Spinal cord (tissue), 10 donors: ENCODE measurements at places on chromosomes 5 and 9. TPM values are rescaled to one million over a fixed set of nuclear protein-coding genes. Genes with fewer than 3 reads are reported as not detected.
A peak's percentile ranks its signal among the peaks of the same experiment; 100 is the strongest.

DNA sequence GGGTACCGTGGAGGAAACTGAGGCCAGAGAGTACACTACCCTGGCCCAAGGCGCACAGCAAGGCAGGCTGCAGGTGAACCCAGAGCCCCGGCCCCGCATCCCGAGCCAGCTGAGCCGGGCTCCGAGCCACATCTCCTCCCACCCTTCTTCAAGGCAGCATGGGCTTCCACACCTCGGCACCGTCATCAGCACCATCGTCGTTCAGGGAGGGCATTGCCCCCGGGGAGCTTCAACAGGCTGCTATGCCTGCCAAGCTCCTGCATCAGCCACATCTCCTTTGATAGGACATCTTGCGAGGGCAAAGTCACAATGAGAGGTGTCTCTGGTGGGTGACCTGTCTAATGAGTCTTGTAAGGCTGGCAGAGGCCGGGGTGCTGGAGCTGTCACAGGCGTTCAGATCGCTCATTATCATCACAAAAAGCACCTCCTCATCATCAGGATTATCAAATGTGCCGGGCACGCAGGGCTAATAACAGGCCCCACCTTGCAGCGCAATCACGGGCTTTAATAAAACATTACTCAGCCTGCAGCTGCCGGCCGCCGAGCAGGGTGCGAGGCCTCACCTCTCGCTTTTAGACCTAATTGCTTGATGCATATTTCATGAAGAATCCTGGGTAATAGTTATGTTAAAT lies 20.0 kb upstream of the SLC25A51 start:
- H3K4me1 ChIP-seq: peaks cover 77% of the 10 kb centered on the region
- peaks cover 4% of the 10 kb centered on the region for H3K27me3 ChIP-seq
- H3K36me3 ChIP-seq: peaks cover 12% of the 10 kb centered on the region
- no peak overlapping the region for H3K27ac ChIP-seq

GRCh38 chr5:113989913-113990305 lies 372.0 kb upstream of the KCNN2 start:
- no peaks in the 10 kb centered on the region for H3K4me1 ChIP-seq
- DNase-seq: no peak
- no peak overlapping the region for H3K27ac ChIP-seq
- no peaks in the 10 kb centered on the region for H3K36me3 ChIP-seq
- no peaks in the 10 kb centered on the region for H3K27me3 ChIP-seq

GRCh38 chr9:127200106-127200862 lies 64.3 kb upstream of the GARNL3 start:
- peaks cover 26% of the 10 kb centered on the region for H3K4me1 ChIP-seq
- DNase-seq: no peak
- H3K4me3 ChIP-seq: no peak overlapping the region
- H3K36me3 ChIP-seq: peaks cover 63% of the 10 kb centered on the region
- no peak overlapping the region for H3K27ac ChIP-seq

DNA sequence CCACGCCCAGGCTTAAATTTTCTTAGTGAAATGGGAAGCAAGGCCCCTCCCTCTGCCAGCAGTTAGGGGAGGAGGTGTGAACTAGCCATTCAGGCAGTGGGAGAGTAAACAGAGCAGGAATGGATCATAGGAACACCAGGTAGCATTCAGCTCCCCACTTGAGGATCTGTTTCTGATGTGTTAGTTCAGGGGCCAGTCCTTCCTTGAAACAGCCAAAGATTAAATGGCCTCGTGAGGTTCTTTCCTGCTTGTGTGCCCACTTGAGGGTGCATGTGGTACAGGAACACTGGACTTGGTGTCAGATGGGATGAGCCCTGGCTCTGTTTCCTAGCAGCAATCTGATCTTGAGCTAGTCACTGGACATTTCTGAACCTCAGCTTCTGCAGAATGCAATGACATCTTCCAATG lies 21.2 kb downstream of the FAXDC2 start:
- DNase-seq: no peak
- peaks cover 3% of the 10 kb centered on the region for H3K36me3 ChIP-seq
- no peaks in the 10 kb centered on the region for H3K4me1 ChIP-seq
- H3K27me3 ChIP-seq: no peaks in the 10 kb centered on the region
- H3K4me3 ChIP-seq: no peak overlapping the region

GRCh38 chr9:127895811-127896210 lies 3.6 kb downstream of the ST6GALNAC6 start:
- H3K4me3 ChIP-seq: no peak overlapping the region
- no peaks in the 10 kb centered on the region for H3K27me3 ChIP-seq
- no peak for DNase-seq
- H3K36me3 ChIP-seq: peaks cover 56% of the 10 kb centered on the region

DNA sequence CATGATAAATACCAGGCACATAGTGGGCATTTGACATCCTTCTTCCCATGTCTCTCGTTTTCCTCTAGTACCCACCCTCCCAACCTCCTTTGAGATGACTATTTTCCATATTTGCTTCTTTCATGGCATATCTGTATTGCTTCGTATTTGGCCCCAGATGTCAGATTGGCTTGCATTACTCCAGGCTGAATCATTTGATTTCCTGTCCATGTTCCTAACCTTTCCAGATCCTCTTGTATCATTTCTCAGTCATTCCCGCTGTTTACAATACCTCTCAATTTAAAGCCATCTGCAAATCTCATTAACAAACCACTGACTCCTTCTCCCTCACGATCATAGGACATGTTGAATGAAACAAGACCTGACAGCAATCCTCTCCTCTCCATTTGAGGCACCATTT lies 19.9 kb downstream of the MTX3 start:
- no peak for DNase-seq
- H3K4me1 ChIP-seq: no peaks in the 10 kb centered on the region
- no peak overlapping the region for H3K27ac ChIP-seq
- H3K4me3 ChIP-seq: no peak overlapping the region
- H3K36me3 ChIP-seq: no peaks in the 10 kb centered on the region
- H3K27me3 ChIP-seq: no peaks in the 10 kb centered on the region

GRCh38 chr9:135968083-135968476 lies 6.9 kb upstream of the UBAC1 start:
- no peak overlapping the region for H3K27ac ChIP-seq
- peaks cover 31% of the 10 kb centered on the region for H3K4me1 ChIP-seq
- no peaks in the 10 kb centered on the region for H3K27me3 ChIP-seq
- no peaks in the 10 kb centered on the region for H3K36me3 ChIP-seq
- H3K4me3 ChIP-seq: no peak overlapping the region

GRCh38 chr5:80238778-80239679 lies 16.8 kb downstream of the SERINC5 start:
- H3K4me3 ChIP-seq: no peak overlapping the region
- peak; percentile 86 for DNase-seq
- H3K27me3 ChIP-seq: no peaks in the 10 kb centered on the region
- H3K27ac ChIP-seq: peak overlapping the region; percentile 87
- peaks cover 3% of the 10 kb centered on the region for H3K36me3 ChIP-seq

- no peak overlapping the region for H3K4me3 ChIP-seq
- no peak overlapping the region for H3K27ac ChIP-seq
- no peaks in the 10 kb centered on the region for H3K36me3 ChIP-seq
- DNase-seq: no peak
These were observed 155.7 kb upstream of the RIOK2 start for GRCh38 chr5:97338729-97339128.

- no peaks in the 10 kb centered on the region for H3K4me1 ChIP-seq
- no peaks in the 10 kb centered on the region for H3K36me3 ChIP-seq
- H3K27ac ChIP-seq: no peak overlapping the region
- no peak for DNase-seq
These were observed 136.5 kb downstream of the EFNA5 start for GRCh38 chr5:107533910-107534876.

DNA sequence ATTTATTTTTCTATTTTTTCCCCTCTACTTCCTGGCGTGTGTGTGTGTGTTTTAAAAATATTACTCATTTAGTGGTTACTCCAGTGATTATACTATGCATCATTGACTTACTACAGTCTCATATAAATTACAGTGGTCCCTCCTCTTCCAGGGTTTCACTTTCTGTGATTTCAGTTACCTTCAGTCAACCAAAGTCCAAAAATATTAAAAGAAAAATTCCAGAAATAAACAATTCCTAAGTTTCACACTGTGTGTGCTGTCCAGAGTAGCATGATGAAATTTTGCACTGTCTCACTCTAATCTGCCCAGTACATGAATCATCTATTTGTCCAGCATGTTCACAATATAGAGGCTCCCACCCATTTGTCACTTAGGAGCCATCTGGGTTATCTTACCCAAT lies 47.4 kb upstream of the CCDC112 start:
- no peaks in the 10 kb centered on the region for H3K36me3 ChIP-seq
- H3K4me3 ChIP-seq: no peak overlapping the region
- DNase-seq: no peak
- H3K4me1 ChIP-seq: no peaks in the 10 kb centered on the region
- no peaks in the 10 kb centered on the region for H3K27me3 ChIP-seq
- no peak overlapping the region for H3K27ac ChIP-seq

GRCh38 chr5:51895834-51896233 lies 512.6 kb downstream of the ISL1 start:
- H3K27me3 ChIP-seq: no peaks in the 10 kb centered on the region
- H3K4me3 ChIP-seq: no peak overlapping the region
- DNase-seq: no peak
- H3K36me3 ChIP-seq: no peaks in the 10 kb centered on the region
- no peak overlapping the region for H3K27ac ChIP-seq

DNA sequence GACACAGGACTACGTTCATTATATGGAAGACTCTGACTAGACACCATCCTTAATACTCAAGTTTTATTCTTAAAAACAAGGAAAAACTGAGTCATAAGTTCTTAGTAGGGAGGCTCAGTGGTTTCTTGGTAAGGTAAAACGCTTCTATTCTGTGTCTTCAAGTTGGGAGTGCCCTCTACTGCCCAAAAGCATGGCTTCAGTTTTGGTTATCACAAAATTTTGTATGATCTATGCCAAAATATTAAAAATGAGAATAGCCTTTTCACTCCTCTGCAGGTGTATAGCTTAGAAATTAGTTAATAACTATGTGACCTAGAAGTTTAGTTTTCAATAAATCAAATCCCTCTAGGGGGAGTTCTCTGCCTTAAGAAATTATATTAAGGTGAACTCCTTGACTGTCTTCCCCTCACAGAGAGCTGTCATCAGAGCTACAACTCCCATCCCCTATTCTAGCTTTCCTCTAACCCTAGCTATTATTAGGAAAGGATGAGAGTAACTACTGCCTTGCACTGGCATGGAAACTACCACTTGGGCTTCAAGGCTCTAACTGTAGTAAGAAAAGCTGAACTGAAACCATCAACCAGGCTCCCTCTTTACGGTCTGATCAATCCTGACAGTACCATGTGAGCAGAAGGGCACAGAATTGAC lies 189.7 kb downstream of the GNAQ start:
- DNase-seq: no peak
- H3K4me1 ChIP-seq: peaks cover 6% of the 10 kb centered on the region
- no peaks in the 10 kb centered on the region for H3K27me3 ChIP-seq

DNA sequence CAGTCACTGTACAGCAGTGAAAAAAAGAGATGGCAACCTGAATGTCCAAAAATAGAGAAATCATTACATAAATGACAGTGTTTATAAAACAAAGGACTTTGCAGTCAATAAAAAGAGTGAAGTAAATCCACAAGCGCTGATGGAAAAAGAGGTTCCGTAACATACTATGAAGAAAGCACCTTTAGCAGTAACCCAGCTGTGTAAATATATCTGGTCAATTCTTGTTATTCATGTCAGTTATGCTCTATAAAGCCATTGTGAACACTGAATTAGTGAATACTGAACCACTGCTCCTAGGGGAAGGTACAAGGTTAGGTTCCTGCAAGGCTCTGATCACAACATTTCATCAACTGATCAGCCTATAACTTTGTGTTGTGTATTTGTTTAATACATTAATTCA lies 39.5 kb downstream of the CCNJL start:
- peaks cover 19% of the 10 kb centered on the region for H3K4me1 ChIP-seq
- no peaks in the 10 kb centered on the region for H3K27me3 ChIP-seq
- no peak overlapping the region for H3K27ac ChIP-seq
- H3K4me3 ChIP-seq: no peak overlapping the region

KCNV2 gene
- not detected for total RNA-seq

CHSY3 gene
- 11.9 TPM for total RNA-seq

GDNF gene
- 0.17 TPM for total RNA-seq
